ENCODE measurements at places on chromosomes 4 and X.

- DNase-seq = no peak
These were observed 84.3 kb downstream of the TRAM1L1 start for GRCh38 chr4:117001077-117001476.

GRCh38 chrX:37786624-37787422 lies 7.0 kb downstream of the CYBB start:
- DNase-seq = peak; percentile 50

GRCh38 chr4:83362492-83363329 lies 28.1 kb upstream of the HPSE start:
- DNase-seq = peak; percentile 71

- DNase-seq = peak; percentile 47
These were observed 577.5 kb downstream of the IQCM start for GRCh38 chr4:149238097-149238496.

DNA sequence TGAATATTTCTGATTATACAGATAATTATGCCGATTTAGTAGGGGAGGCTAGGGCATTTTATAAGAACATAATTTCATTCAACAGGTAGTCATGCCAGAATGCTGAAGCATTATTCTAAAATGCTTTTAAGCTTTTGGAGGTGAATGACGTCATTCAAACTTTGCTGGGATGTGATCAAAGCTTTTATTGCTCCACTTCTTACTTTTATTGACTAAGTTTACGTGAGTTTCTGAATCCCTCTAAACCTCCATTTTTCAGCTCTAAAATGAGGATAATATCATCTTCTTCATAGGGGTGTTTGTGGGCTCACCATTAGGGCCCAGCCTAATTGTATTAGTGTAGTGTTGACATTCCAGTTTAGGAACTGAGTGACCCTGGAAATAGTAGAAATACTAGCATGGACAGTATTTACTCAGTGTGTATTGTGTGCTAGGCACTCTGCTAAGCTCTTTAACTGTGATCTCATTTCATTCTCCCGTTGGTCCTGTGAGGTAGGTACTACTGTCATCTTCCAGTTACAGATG lies 3.0 kb downstream of the WWC2 start:
- no peak for DNase-seq

GRCh38 chr4:165096776-165097175 lies 15.9 kb downstream of the TMEM192 start:
- peak; percentile 32 for DNase-seq

DNA sequence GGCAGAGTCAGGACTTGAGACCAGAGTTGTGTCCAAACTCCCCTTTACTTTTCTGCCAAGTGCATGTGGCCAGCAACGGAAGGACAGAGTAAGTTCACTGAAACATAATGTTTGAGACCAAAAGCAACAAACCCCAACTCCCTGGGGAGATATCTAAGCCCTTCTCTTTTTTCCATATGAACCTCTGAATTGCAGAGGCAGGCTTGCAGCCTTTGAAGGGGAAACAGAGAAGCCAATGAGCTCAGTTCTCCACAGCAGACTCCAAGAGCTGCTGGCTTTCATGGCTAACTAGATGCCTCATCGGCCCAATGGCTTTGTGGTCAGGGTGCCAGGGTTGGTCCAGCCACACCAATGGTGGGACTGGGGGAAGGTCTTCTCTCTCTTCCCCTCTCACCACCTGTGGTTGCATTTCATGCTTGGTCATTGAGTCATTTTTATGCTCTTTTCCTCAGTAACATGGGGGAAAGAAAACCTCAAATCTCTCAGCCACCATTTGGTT lies 34.0 kb downstream of the STARD8 start:
- no peak for DNase-seq

DNA sequence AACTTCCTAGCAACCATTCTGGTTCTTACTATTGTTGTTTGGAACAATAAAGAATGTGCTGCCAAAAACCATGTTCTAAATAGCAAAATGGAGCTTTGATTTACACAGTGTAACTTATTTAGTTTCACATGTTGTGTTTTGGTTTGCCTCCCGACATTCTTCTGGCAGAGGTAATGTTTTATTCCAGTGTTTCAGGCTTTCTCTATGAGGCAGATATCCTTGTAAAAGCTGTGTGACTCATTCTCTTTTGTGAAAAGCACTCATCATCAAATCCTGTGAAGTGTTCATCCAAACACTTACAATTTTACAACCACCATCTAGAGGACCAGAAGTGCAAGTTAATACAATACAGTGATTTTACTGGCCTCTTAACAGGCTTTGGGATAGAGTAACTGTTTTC lies 219.0 kb upstream of the GIMD1 start:
- DNase-seq = no peak

GRCh38 chr4:158671665-158671914 lies at the start of gene C4orf46:
Gene C4orf46 (minus strand): TSS chr4:158671887. CDS start chr4:158671801, 86 bp downstream.
- DNase-seq = no peak
